ENCODE measurements at places on chromosomes 2 and 18.

GRCh38 chr18:240175-240574 is 27.7 kb downstream of the THOC1 start:
- DNase-seq = no peak

- DNase-seq = no peak
Measured at GRCh38 chr2:69715964-69716363, 26.0 kb upstream of the ANXA4 start.

DNA sequence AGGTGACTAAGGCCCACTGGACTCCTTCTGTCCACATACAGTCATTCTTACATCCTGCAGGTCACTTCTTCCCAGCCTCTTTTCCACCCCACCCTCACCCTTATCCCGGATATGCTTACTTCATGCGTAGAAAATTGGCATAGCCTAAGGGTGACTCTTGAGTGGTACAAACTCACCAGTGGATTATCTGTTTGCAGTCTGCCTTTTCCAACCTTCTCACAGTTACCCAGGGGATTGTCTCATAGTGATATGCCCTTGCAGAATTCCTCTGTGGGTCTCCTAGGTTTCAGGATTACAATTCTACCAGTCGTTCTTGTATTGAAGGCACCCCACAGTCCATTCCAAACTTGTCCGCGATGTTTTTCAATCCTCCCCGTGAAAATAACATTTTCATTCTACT is 752.9 kb upstream of the HS6ST1 start:
- no peak for DNase-seq

- DNase-seq = no peak
Measured at GRCh38 chr2:23497063-23497462, 112.1 kb downstream of the KLHL29 start.

DNA sequence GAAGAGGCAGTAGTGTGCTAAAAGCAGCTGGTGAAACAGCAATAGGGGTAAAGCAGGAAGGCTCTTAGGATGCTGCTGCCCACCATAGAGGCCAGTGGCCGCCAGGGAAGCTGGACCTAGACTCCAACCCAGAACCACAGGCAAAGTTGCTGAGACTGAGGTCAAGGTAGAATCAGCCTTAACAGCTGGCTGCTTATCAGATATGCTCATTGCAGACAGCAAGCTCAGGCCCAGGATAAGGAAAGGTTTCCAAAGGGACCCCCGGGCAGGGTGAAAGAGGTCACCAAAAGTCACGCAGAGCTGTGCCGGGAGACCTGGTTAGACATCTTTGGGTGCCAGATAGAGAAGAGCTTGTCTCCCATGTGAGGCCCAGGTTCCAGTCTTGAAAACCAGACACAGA is 42.9 kb upstream of the EPG5 start:
- DNase-seq = no peak

DNA sequence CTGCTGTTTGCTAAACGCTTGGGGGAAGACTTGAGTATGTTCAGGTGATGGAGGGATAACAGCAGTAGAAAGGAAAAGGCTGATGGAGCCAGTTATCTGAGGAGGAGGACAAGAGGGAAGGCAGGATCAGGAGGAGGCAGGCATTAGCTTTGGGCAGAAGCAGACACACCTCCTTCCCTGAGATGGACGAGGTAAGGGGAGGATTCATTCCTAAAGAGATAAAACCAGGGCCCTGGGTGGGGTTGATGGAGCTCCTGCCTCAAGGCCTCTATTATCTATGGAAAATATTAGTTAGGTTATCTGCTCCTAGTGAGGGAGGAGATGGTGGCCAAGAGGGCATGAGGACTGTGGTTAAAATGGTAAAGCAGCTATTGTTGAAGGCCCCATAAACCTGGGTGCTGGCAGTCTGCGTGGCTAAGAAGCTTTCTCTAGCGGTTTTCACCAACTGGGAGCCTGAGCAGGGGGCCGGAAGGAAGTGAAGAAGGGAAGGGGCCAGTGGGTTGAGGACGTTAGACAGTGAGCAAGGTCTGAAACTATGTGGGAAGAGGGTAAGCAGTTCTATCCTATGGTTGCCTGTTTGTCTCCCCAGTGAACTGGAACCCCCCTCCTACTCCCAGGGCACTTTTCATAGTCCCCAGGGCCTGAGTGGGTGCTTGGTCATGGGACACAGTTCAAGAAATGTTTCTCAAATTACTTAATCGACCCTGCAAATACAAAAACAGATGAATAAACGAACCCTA is 56.6 kb upstream of the HK2 start:
- no peak for DNase-seq

DNA sequence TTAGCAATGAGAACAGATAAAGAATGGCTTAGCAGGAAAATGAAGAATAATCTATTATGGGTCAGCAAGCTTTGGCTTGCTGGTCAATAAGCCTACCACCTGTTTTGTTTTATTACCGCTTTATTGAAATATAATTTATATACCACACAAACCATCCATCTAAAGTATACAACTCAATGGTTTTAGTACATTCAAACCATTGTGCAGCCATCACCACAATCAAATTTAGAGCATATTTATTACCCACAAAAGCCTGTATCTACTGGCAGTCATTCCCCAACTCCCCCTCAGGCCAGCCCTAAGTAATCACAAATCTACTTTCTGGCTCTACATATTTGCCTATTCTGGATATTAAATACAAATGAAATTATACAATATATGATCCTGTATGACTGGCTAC is 17.2 kb downstream of the PPP3R1 start:
- no peak for DNase-seq

DNA sequence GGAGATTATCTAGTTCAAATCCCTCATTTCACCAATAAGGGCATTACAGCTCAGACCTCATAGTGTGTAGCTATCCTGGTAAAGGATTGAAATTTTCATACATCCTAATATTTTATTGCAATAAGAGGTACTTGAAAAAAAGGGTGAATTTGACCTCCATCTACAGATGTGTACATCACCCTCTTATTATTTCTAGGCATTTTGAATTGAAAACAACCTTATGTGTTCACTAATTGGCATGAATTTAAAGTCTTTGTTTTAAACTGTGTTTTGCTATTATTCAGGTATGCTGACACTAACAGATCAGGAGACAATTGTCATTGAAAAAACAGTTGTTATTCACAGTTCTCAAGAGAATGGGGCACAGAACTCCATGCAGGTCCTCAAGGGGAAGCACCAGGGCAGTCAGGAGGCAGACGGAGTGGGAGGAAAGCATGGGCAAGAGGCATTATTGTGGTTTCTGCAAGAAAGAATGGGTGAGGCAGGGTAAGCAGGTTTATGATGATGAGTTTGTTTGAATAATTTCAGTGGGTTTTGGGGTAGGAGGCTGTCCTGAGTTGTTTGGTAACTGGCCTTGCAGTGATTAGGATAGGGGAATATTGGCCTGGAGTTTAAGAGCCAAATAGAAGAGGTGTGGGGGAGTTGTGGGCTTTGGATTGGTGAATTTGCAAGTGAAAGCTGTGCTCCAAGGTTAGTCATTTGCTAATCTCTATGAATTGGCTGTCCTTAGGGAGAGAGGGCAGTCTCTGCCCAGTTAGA is 194.6 kb downstream of the GPD2 start:
- no peak for DNase-seq

DNA sequence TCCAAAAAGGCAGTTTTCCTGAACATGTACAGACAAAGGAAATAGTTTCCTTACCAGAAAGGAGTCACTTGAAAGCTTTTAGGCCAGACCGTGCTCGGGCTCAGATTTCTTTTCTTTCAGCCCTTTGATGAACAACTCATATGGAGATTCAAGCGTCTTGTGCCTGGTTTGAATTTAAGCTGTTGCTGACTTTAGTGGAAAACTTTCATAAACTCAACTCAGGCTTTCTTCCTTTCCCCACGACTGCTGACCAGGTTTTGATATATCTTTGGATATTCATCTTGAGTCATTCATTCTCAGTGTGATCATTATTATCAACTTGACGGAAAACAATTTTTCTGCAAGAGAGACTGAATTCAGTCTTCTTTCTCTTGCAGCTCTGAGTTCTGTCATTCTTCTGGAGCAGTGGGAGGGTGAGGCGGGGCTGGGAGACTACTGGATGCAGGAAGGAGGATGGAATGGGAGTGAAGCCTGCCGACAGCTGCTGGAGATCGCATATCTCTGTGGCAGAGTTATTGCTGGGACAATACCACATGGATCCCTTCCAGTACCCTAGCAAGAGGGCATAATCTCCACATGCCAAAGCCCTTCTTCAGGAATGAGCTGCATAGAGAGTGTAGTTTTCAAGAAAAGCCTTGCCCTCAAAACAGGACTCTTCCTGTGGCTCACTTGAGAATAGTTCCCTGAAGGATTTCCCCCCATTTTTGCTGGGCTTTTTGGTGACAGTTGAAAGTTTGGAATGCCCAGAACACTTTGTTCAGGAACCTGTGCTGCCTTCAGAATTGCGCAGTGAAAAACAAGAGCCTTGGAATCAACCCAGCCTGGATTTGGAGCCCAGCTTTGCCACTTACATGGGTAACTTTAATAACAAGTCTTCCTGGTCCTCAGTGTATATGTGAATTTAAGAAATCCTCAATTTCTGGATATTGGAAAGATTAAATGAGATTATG is 364.4 kb downstream of the ZNF521 start:
- DNase-seq = no peak
